ENCODE measurements at places on chromosomes 3 and 15. TPM values are rescaled to one million over a fixed set of nuclear protein-coding genes. Genes with fewer than 3 reads are reported as not detected.

PP2D1 gene
- total RNA-seq = not detected

ARRDC4 gene
- total RNA-seq = 19.0 TPM

GNB4 gene
- total RNA-seq = 40.1 TPM

ULK4 gene
- total RNA-seq = 11.4 TPM

MYEF2 gene
- total RNA-seq = 25.4 TPM

CFAP20DC gene
- total RNA-seq = 1.4 TPM

LRRC31 gene
- total RNA-seq = 0.29 TPM

- no peaks in the 10 kb centered on the region for H3K36me3 ChIP-seq
- DNase-seq = no peak
- H3K27ac ChIP-seq = no peak overlapping the region
- no peaks in the 10 kb centered on the region for H3K27me3 ChIP-seq
- H3K4me3 ChIP-seq = no peak overlapping the region
Measured at GRCh38 chr3:105798381-105798934, 70.4 kb downstream of the CBLB start.

DNA sequence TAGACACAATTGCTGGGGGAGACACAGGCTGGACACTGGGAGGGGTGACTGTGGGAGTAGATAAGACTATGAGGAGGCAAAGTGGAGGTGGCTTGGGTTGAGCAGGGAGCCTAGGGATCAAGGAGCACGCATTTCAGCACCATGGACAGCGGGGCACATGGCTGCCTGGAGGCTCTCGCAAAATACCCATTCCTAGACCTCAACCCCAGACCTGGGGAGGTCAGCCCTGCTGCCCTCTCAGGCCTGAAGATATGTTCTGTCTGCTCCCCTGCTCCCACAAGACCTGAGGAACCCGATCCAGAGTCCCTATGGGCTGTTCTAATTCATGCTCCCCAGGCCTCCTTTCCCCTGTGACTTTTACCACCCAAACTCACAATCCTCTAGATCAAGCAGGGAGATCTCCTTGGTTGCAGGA, 16.0 kb upstream of the CPEB1 start:
- no peaks in the 10 kb centered on the region for H3K4me1 ChIP-seq
- peaks cover 20% of the 10 kb centered on the region for H3K27me3 ChIP-seq
- no peak overlapping the region for H3K27ac ChIP-seq

GRCh38 chr3:66822186-66823008, 175.7 kb upstream of the KBTBD8 start:
- no peaks in the 10 kb centered on the region for H3K36me3 ChIP-seq
- H3K27me3 ChIP-seq = no peaks in the 10 kb centered on the region
- no peak overlapping the region for H3K4me3 ChIP-seq
- H3K4me1 ChIP-seq = no peaks in the 10 kb centered on the region
- peak; percentile 49 for DNase-seq

- H3K4me3 ChIP-seq = no peak overlapping the region
- no peaks in the 10 kb centered on the region for H3K36me3 ChIP-seq
- no peaks in the 10 kb centered on the region for H3K27me3 ChIP-seq
Measured at GRCh38 chr15:77180757-77181156, 109.8 kb upstream of the TSPAN3 start.

- no peaks in the 10 kb centered on the region for H3K4me1 ChIP-seq
- no peak overlapping the region for H3K27ac ChIP-seq
- no peak overlapping the region for H3K4me3 ChIP-seq
- no peaks in the 10 kb centered on the region for H3K27me3 ChIP-seq
- H3K36me3 ChIP-seq = no peaks in the 10 kb centered on the region
Measured at GRCh38 chr3:70249509-70250160, 62.8 kb downstream of the MDFIC2 start.

- H3K4me1 ChIP-seq = no peaks in the 10 kb centered on the region
- DNase-seq = no peak
- no peak overlapping the region for H3K27ac ChIP-seq
- H3K4me3 ChIP-seq = no peak overlapping the region
Measured at GRCh38 chr3:197686899-197687298, 49.8 kb downstream of the RUBCN start.

GRCh38 chr3:39372833-39373232, 10.3 kb upstream of the SLC25A38 start:
- no peak overlapping the region for H3K4me3 ChIP-seq
- H3K4me1 ChIP-seq = no peaks in the 10 kb centered on the region
- no peak overlapping the region for H3K27ac ChIP-seq
- no peak for DNase-seq

- no peak overlapping the region for H3K4me3 ChIP-seq
- DNase-seq = no peak
- H3K36me3 ChIP-seq = no peaks in the 10 kb centered on the region
- no peaks in the 10 kb centered on the region for H3K27me3 ChIP-seq
- H3K27ac ChIP-seq = no peak overlapping the region
Measured at GRCh38 chr3:186497608-186498007, 46.6 kb downstream of the CRYGS start.

DNA sequence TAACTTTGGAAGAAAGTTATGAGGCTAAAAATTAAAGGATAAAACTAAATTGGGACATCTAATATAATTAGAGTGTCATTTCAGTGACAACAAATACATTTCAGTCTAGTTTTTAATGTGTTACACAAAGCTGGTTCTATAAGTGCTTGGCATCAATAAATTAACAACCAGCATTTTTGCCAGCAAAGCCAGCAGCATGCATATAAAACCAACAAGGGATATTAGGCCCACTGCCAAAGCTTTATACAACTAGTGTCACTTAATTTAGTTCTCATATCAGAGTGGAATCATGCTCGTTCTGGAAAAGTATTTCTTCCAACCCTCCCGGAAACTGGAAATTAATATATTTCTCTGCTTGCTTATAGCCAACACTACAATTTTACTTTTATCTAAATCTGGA, 88.8 kb downstream of the THBS1 start:
- no peaks in the 10 kb centered on the region for H3K36me3 ChIP-seq
- H3K27ac ChIP-seq = no peak overlapping the region
- no peaks in the 10 kb centered on the region for H3K27me3 ChIP-seq
- no peak overlapping the region for H3K4me3 ChIP-seq
- no peaks in the 10 kb centered on the region for H3K4me1 ChIP-seq

DNA sequence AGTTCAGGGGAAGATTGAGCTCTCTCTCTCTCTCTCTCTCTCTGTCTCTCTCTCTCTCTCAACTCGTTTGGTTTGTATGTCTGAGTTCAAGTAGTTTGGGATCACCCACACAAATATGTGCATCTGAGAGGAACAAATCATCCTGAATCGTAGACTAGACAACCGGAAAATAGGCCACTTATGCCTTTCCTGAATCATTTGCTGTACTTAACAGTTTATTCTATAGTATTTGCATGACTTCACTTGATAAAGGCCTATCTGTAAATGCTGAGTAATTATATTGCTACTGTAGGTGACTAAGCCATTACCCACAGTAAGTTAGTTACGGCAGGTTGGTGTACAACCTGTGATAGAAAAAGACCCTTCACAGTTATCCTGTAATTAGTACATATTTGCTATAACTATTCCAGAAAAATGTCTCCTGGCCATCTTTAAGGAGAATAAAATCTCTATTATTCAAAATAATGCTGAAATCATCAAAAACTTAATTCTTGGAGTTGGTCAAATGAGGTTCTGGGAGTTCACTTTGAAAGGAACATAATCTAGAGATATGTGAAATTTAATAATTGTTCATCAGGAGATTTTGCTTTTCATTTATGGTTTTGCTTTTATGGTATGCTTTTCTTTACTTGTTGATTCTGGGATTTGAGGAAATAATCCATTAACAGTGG, 31.1 kb downstream of the OXSM start:
- no peak overlapping the region for H3K27ac ChIP-seq
- no peaks in the 10 kb centered on the region for H3K36me3 ChIP-seq
- no peak overlapping the region for H3K4me3 ChIP-seq
- H3K4me1 ChIP-seq = no peaks in the 10 kb centered on the region
- no peak for DNase-seq
- no peaks in the 10 kb centered on the region for H3K27me3 ChIP-seq

- no peak for DNase-seq
- no peaks in the 10 kb centered on the region for H3K36me3 ChIP-seq
- no peaks in the 10 kb centered on the region for H3K4me1 ChIP-seq
- H3K27ac ChIP-seq = no peak overlapping the region
Measured at GRCh38 chr3:41932464-41932863, 29.4 kb downstream of the ULK4 start.

- H3K4me3 ChIP-seq = no peak overlapping the region
- no peak overlapping the region for H3K27ac ChIP-seq
- no peaks in the 10 kb centered on the region for H3K4me1 ChIP-seq
Measured at GRCh38 chr3:72298201-72299152, 513.5 kb upstream of the PROK2 start.

GRCh38 chr3:175288621-175289020, 429.5 kb downstream of the NAALADL2 start:
- no peak overlapping the region for H3K4me3 ChIP-seq
- H3K27me3 ChIP-seq = no peaks in the 10 kb centered on the region
- peak; percentile 28 for DNase-seq
- H3K36me3 ChIP-seq = no peaks in the 10 kb centered on the region
- no peaks in the 10 kb centered on the region for H3K4me1 ChIP-seq

DNA sequence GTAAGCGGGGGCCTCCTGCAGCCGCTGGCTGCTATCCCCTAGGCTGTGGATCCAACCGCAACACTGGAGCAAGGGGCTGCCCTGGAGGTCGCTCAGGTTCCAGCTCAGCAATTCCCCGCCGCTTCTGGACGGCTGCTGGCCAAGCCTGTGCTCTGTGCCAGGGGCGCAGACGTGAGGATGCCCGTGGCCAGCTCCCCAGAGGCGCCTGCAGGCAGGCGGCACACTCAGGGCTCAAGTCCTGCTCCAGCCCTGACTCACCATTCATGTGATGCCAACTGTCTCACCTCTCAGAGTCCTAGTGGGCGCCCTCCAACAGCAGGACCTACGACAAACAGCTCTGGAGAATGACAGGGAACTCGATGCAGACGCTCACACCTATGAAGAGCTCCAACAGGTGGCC, 31.6 kb downstream of the KLHL25 start:
- DNase-seq = no peak
- peaks cover 3% of the 10 kb centered on the region for H3K4me1 ChIP-seq
- no peak overlapping the region for H3K27ac ChIP-seq
- H3K27me3 ChIP-seq = no peaks in the 10 kb centered on the region
- H3K36me3 ChIP-seq = no peaks in the 10 kb centered on the region

DNA sequence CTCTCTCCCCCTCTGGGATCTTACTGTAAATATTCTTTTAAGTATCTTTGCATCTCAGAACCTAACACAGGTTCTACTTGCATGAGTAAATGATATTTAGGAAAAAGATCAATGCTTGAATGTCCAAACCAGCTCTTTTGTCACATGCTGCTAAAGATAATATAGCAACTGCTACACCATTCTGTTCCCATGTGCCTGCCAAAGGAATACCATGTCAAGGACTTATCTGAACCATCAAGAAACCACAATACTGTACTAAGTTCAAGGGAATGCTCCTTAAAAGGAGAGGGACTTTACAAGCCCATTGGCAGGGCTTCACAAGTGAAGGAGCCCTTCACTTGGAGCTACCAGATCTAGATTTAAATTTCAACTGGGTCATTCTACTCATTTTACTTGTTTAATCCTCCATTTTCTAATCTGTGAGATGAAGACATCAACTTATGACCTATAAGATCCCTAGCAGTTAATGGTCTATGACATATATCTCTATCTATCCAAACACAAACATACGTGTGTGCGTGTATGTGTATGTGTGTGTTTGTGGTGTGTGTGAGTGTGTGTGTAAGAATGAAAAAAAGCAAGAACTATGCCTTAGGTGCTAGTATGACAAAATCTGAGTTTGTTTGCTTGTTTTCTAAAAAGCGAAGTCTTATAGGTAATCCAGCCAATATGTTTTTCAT, 13.0 kb upstream of the SEC62 start:
- DNase-seq = no peak
- H3K36me3 ChIP-seq = no peaks in the 10 kb centered on the region
- H3K27me3 ChIP-seq = no peaks in the 10 kb centered on the region

DNA sequence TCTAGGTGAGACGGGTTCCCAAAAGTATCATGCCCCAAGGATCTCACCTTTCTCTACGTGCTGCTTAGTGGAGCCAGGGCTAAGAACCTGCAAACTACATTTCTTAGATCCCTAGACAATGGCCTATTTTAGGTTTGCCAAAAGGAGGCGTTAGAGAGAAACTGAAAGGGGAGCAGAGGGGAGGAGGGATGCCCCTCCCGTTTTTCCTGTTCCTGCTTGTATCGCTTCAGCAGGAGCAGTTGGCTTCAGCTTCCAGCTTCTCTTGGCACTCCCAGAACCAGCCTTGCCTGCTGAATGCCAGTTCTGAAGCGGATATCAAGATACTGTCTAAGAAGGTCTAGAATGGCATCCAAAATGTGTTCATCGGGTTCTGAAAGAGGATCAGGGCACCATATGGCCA, 58.4 kb upstream of the ABHD17C start:
- no peaks in the 10 kb centered on the region for H3K36me3 ChIP-seq
- DNase-seq = no peak
- no peak overlapping the region for H3K4me3 ChIP-seq
- H3K4me1 ChIP-seq = no peaks in the 10 kb centered on the region

DNA sequence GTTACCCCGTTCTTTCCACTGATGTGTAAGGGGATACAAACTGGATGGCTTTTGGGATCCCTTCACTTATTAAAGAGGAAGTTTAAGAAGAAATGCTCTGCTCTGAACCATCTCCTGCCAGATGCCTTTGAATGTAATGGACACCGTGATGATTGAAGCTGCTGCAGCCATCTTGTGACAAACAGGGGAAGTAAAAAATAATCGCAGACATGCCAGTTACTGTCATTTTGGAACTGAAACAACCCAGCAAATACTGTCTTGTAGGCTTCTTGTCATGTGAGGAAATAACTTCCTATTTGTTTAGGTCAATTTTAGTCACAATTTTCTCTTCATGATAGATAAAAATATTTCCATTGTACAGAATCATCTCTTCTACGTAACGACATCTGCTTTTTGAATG, 224.0 kb downstream of the CHL1 start:
- H3K27me3 ChIP-seq = no peaks in the 10 kb centered on the region
- H3K27ac ChIP-seq = no peak overlapping the region
- H3K4me3 ChIP-seq = no peak overlapping the region
- no peaks in the 10 kb centered on the region for H3K36me3 ChIP-seq
- H3K4me1 ChIP-seq = no peaks in the 10 kb centered on the region

DNA sequence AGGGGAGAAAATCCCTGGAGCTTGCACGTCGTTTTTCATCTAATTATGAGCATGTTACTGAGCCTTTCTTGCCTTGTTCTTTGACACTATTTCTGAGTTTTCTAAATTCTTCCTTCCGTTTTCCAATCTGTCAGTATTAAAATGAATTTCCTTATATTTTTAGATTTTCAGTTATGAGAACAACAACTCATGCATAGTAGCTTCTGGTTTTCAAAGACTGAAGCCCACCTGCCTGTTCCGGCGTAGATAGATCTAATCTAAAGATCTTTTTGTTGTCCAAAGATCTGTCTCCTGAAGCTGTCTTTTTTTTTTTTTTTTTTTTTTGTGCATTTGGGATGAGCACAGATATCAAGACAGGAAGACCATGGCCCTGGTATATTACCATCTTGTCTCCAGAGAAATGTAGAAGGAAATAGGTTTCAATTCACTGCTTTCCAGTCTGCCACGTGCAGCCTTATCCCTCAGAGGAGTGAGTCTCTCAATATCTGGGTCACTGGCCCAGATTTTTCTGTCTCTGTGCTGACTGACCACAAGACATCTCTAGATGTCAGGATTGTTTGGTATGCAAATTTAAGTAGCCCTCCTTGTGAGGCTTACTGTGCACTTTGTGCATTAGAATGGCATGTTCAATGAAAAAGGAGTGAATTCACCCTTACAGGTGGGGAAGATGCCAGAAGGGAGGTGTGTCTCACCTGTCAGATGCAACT, 222.3 kb upstream of the TMC3 start:
- H3K27ac ChIP-seq = no peak overlapping the region
- H3K4me1 ChIP-seq = no peaks in the 10 kb centered on the region
- H3K27me3 ChIP-seq = no peaks in the 10 kb centered on the region
- DNase-seq = no peak
- H3K4me3 ChIP-seq = no peak overlapping the region
- H3K36me3 ChIP-seq = no peaks in the 10 kb centered on the region

All from left lung (tissue), 14 donors.